ENCODE measurements at places on chromosomes 6 and 20. TPM values are rescaled to one million over a fixed set of nuclear protein-coding genes. Genes with fewer than 3 reads are reported as not detected.

- DNase-seq: no peak
Observed at GRCh38 chr20:24783631-24784492, 165.2 kb upstream of the CST7 start.

DNA sequence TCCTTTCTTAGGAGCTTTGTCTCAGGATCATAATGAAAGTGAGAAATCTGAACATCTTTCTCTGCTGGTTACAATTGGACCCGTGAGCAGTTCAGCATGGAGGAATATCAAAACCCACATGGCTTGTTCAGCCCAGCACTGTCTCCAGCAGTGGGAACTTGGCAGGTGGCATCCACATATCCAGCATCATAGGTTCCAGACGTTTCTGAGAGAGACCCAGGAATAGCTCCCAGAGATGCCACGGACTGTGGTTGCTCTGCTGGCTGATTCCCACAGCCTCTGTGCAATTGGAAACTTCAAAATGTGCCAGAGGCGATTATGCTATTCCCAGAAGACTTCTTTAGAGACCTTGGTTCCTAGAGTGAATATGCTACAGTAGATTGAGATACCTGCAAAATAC is 76.4 kb downstream of the PHACTR2 start:
- no peak for DNase-seq

Gene ABHD16B
- not detected for polyA plus RNA-seq

DNA sequence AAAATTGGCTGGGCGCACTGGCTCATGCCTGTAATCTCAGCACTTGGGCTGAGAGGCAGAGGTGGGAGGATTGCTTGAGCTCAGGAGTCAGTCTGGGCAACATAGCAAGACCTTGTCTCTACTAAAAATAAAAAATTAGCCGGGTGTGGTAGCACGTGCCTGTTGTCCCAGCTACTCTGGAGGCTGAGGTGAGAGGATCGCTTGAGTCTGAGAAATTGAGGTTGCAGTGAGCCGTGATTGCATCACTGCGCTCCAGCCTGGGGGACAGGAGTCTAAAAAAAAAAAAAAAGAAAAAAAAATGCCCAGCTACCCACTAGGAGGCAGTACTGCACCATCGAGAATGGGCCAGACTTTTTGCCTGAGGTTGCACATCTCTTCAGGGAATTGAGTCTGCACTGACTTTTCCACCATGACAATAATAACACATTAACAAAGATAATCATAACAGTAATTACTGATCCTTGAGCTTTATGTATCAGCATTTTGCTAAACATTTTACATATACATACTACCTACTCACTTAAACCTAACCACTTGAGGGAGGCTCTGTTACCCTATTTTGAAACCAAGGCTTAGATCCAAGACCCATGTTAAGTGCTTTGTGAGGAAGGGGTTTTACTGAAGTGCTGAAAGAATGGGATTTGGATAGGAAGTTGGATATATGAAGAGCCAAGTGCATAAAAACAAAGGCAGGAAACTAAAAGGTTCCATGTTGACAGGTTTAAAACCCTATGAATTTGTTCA is 21.0 kb downstream of the SRSF3 start:
- DNase-seq: no peak

- no peak for DNase-seq
Observed at GRCh38 chr6:7292596-7293255, 20.3 kb downstream of the SSR1 start.

- no peak for DNase-seq
Observed at GRCh38 chr6:1798303-1798964, 188.7 kb downstream of the FOXC1 start.

- DNase-seq: no peak
Observed at GRCh38 chr6:50655848-50656453, 57.4 kb upstream of the TFAP2D start.

GRCh38 chr6:128202169-128202765 is 301.4 kb upstream of the THEMIS start:
- no peak for DNase-seq

- no peak for DNase-seq
Observed at GRCh38 chr6:83735461-83735860, 26.6 kb upstream of the SNAP91 start.

DNA sequence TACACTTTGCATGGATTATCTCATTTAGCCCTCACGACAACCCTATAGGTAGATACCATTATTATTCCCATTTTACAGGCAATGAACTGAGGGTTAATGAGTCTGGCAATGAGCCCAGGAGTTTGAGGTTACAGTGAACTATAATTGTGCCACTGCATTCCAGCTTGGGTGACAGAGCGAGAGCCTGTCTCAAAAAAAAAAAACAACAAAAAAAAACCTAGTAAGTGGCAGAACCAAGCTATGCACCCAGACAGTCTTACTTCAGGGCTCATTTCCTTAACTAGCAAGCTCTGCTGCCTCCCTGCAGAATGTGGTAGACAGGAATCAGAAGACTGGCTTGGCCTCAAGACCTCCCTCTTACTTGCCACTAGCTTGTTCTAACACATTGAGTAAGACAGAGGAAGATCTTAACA is 71.9 kb upstream of the RREB1 start:
- no peak for DNase-seq

Gene TREM2
- 0.67 TPM for polyA plus RNA-seq

Gene SAMD10
- polyA plus RNA-seq: 5.8 TPM

GRCh38 chr6:53359843-53360092 is 11.0 kb upstream of the ELOVL5 start:
- DNase-seq: no peak

- DNase-seq: no peak
Observed at GRCh38 chr6:38404355-38404754, 235.4 kb downstream of the BTBD9 start.

DNA sequence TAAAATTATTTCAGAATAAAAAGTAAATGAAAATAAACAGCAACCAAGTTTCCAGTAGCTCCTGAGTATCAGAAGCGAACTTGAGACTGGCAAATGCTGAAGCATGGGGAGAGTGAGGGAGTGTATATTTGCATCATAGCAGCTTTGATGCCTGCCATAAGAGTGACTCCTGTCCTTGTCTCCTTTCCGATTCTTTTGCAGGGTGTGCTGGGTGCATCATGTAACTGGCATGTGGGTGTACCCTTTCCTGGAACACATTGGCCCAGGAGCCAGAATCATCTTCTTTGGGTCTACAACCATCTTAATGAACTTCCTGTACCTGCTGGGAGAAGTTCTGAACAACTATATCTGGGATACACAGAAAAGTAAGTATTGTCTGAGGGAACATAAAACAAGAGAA is 117.4 kb downstream of the ADAT2 start:
- DNase-seq: no peak

DNA sequence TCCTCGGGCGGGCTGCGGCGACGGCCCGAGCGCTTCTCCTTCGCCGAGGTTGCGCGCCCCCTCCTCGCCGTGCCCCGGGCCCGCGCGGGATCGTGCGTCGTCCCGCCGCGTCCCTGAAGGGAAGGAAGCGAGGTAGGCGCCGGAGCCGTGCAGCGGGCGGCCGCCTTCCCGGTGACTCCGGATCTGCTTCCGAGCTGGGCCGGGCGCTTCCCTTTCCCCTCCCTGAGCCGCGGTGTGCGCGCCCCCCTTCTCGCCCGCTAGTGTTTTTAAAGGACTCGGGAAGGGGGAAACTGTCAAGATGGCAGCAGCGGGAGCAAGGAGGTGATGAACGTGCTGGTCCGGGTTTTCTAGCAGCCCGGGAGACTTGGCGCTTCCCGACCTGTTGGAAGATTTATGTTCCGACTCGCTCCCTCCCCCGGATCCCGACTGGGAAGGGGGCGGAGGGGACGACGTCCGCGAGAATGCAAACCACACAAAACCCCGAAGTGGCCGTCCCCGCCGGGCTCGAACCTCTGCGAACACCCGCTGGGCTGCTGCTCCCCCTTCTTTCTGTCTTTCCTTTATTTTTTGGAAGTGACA is 744 bp upstream of the FOXO3 start:
- peak; percentile 91 for DNase-seq

GRCh38 chr6:46715141-46715540 is 20.0 kb downstream of the PLA2G7 start:
- no peak for DNase-seq

Gene RFX6
- 0.05 TPM for polyA plus RNA-seq

Gene BHLHE23
- polyA plus RNA-seq: 0.09 TPM

DNA sequence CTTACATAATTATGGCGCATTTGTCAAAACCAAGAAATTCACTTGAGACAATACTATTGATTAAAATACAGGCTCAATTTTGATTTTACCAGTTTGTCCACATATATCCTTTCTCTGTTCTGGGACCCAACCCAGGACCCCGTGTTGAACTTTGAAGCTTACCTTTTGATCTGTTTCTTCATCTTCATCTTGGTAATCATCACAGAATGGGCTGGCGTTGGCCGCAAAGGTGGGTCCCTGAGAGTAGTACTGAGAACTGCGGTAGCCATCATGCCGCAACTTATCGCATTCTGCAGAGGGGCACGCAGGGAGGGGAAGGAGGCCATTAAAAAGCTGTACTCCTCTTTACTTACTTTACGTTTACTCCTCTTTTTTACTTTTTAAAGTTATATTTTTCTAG is 26.1 kb downstream of the NHSL1 start:
- no peak for DNase-seq

GRCh38 chr6:149166747-149167146 is 150.8 kb upstream of the TAB2 start:
- DNase-seq: no peak

- DNase-seq: no peak
Observed at GRCh38 chr6:8400663-8401062, 34.7 kb downstream of the SLC35B3 start.

Gene PPIL6
- polyA plus RNA-seq: 19.1 TPM

Gene RNF182
- polyA plus RNA-seq: 3.0 TPM

GRCh38 chr20:23826541-23827021 is at the start of gene CST2:
CST2 (minus strand) TSS chr20:23826729; CDS start chr20:23826660, 69 bp downstream.
- DNase-seq: no peak

Gene SOX4
- 143 TPM for polyA plus RNA-seq

DNA sequence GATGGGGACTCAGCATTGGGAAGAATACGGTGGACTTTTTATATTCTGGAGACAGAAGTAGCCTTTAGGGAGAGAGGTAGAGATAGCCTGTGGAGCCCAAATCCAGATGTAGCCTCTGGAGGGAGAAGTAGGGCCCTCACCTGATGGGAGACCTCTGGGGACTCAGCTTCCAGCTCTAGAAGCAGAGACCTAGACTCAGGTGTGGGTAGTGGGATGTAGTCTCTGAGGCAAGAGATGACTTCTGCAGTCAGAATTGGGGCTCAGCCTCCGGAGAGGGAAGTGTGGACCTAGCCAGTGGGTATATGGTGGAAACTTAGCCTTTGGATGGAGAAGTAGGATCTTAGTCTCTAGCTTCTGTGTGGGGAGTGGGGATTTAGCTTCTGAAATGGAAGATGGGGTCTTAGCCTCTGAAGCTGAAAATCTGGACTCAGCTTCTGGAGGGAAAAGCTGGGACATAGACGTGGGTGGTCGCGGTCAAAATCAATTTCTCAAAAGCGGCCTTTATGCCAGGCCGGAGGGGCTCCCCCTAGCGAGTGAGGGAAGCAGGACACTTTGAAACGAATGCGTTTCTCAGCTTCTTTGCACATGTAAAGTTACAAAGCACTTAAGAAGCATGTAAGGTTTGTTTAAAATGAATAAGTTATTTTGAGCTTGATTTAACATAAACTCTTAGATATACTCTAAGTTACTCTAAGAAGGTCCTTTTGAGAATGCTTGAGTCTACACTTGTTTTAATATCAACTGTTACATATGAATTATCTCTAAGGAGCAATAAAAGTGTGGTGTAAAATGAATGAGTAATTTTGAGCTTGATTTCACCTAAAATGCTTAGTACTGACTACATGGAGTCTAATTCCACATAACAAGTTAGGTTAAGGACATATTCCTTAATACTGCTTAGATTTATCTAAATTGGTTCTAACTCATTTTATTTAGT is 12.9 kb upstream of the ZNF343 start:
- no peak for DNase-seq

Gene XKR7
- polyA plus RNA-seq: 0.39 TPM

Gene BACH2
- polyA plus RNA-seq: 10.4 TPM

DNA sequence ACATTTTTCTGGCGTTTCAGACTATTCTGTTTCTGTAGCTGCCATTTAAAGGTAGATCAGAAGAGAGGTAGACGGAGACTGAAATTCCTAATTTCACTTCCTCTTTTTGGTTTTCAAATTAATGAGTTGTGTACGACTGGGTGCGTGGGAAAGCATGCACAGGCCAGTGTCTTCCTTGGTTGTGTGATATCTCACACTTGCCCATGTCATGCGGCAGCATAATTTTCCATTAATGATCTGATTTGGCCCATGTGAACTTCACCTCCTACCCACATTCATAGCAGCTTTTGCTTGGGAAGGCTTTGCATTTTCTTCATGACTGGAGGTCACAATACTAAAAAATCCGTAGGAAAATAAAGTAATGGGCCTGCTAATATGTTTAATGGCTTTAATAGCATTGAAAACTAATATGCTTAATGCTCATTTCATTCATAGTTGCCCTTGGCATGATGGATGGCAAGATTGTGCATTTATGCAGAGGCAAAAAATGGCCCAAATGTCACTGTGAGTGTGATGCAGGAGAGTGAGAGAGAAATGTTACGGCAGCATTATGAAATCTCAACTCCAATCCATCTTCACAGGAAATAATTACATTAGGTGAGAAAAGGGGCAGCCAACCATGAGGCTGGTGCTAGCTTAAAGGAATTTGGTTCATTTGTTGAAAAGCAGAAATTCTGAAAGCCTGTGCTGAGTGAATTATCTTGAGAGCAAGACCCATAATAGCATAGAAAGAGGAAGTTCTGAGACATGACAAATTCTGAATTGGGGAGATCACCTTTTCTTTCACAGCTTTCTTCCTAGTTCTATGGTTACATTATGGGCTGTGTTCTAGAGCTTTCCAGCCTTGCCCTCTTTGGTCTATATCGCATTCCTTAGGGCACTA is 69.0 kb upstream of the UST start:
- no peak for DNase-seq

DNA sequence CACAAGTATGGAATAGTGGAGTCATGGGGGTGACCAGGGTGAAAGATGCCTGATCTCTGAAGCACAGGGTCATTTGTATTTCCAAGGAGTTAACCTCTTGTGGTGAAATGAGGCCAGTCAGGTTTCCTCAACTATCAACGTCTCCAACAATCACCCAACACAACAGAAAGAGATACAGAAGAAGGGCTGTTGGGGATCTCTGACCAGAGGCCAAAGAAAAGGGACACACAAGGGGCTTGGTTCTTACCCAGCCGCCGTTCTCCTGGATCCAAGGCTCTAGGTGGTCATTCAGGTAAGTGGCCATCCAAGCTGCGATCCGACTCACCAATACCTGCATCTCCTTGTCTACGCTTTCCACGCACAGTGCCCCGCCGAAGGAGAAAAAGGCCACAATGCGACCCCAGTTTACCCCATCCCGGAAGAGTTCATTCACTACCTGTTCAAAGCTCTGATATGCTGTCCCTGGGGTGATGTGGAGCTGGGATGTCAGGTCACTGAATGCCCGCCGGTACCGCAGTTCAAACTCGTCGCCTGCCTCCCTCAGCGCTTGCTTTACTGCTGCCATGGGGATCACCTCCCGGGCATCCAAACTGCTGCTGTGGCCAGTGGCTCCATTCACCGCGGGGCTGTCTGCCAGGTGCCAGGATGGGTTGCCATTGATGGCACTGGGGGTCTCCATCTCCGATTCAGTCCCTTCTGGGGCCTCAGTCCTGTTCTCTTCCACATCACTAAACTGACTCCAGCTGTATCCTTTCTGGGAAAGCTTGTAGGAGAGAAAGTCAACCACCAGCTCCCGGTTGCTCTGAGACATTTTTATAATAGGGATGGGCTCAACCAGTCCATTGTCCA is 1.0 kb downstream of the BCL2L1 start:
- DNase-seq: no peak

- DNase-seq: no peak
Observed at GRCh38 chr6:132054525-132054924, 103.4 kb upstream of the CCN2 start.

Data from renal cortex interstitium (tissue), 15 donors.